ENCODE measurements at places on chromosomes 7 and 10. TPM values are rescaled to one million over a fixed set of nuclear protein-coding genes. Genes with fewer than 3 reads are reported as not detected.

- DNase-seq = no peak
These were observed 1.6 kb upstream of the GPRIN2 start for GRCh38 chr10:46558122-46558391.

- no peak for DNase-seq
These were observed 24.9 kb upstream of the PANK1 start for GRCh38 chr10:89669985-89670384.

DNA sequence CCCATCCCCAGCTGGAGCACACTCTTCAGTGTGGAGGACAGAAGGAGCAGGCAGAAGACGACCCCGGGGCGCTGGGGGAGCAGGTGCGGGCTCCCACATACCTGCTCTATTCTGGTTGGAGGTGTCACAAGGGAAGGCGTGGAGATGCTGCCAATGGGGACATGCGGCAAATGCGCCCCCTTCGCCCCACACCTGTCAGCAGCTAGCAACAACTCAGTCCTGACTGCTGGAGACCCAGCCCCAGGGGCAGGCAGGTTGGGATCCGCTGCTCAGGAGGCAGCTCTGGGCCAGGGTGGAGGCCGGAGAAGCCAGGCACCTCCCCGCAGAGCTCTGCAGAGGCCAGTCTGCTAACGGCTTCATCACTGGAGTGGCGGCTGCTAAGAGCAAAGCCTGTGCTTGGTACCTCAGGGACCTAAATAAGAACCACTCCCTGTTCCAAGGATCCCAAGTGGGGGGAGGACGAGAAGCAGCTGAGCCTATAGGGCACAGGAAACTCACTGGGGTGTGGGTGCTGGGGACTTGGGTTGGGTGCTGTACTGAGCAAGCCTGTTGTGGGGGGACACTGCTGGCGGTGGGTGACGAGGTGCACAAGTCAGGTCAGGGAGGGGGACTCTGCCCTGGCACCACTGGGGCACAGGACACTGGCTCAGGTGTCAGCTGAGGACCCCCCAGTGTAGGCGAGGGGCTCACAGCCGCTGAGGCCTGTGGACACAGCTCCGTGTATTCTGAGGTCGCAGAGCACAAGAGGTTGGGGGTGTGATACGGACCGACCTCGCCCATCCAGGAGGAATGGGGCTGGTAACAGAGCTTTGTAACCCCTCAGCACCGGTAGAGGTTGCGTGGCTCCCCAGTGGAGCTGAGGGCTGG is 19.2 kb upstream of the GPR146 start:
- DNase-seq = no peak

DNA sequence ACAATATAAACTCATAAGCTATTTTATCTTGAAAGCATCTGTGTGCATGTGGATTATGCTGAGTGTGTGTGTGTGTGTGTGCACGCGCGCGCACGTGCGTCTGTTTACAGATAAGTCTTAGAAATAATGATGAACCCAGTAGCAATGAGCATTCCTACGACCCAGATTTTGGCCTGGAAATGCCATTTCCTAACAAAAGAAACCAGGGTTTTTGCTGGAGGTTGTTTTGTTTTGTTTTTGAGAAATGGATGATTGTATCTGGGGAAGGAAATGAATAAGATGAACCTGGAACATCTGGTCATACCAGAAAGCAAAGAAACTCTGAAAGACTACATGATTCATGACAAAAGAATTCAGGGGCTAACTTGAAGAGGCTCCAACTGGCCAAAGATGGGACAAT is 22.1 kb upstream of the LMOD2 start:
- DNase-seq = no peak

DNA sequence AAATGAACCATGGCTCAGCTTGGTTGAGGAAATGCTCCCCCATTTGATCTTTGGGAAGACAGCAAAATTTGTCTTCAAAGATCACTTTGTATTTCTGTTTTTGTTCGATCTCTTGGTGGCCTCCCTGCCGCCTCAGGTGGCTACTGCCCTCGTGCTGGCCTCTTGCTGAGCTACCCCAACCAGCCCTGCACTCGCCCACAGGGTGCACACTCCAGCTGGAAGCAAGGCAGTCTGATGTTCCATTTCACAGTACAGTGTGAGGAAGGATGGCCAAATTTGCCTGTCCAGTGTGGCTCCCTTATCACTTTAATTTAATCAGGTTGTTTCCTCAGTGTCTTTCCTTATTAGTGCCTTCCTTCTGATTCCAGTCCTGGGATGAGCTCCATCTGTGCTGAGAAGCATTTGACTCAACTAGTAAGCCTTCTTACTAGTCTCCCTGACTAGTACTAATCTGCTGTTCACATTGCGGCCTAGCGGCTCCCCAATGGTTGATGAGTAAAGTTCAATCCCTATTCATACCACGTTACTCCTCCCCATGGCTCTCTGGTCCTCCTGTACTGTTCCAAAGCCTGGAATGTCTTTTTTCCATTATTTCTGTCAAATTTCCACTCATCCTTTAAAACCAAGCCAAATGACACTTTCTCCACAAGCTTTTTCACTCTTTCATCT is 8.2 kb downstream of the MYOF start:
- peak; percentile 54 for DNase-seq

DNA sequence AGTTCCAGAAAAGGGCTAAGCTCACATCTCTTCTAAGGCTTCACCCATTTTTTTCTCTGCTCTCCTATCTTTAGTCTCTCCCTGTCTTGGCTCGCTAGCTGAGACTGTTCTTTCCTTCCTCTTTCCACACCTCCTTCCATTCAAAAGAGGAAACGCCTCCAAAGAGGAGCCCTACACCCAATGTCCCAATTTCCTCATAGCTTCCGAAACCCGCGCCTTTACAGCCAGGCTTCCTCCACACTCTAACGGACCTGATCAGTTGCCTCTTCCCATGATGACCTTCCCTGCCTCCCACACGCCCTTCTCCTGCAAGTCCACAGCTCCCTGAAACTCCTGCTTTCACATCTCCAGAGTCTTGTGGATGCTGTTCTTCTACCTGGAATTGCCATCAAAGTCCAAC is 71.7 kb downstream of the COBL start:
- DNase-seq = no peak

- DNase-seq = no peak
These were observed 63.3 kb upstream of the VIPR2 start for GRCh38 chr7:159207951-159208350.

DNA sequence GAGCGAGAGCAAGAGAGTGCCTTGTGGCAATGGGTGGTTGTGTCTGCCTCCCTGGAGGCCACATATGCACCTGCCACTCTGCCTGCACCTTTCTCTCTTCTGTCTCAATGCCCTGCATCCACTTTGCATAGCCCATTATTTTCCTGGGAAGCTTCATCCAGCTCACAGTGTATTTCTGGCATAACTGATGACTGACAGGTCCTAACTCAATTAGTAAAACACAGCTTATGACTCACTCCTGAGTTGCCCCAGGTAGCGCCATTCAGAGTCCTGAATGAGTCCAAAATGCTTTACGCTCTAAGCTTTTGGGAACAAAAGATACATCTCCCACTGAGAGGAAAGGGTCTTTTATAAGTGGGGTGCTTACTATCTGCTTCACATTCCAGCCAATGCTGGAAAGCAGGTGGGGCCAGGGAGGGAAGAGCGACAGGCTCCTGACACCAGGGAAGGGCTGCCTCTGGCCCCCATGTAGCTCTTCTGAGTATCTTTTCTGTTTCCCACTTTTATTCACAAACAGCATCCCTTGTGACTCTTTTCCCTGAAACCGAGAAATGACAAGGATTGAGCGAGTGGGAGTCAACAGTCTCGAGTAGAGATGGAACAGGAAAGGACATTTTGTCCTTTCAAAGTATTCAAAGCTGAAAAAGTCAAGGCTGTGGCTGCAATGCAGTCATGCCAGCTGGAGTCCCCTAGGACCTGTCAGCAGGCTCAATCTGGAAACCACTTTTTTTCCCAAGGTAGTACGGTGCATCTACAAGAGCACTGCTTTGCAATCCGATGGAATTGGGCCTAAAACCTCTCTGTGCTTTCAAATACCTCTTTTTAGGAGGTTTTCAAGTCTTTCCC is 479.3 kb upstream of the PODXL start:
- DNase-seq = no peak

DNA sequence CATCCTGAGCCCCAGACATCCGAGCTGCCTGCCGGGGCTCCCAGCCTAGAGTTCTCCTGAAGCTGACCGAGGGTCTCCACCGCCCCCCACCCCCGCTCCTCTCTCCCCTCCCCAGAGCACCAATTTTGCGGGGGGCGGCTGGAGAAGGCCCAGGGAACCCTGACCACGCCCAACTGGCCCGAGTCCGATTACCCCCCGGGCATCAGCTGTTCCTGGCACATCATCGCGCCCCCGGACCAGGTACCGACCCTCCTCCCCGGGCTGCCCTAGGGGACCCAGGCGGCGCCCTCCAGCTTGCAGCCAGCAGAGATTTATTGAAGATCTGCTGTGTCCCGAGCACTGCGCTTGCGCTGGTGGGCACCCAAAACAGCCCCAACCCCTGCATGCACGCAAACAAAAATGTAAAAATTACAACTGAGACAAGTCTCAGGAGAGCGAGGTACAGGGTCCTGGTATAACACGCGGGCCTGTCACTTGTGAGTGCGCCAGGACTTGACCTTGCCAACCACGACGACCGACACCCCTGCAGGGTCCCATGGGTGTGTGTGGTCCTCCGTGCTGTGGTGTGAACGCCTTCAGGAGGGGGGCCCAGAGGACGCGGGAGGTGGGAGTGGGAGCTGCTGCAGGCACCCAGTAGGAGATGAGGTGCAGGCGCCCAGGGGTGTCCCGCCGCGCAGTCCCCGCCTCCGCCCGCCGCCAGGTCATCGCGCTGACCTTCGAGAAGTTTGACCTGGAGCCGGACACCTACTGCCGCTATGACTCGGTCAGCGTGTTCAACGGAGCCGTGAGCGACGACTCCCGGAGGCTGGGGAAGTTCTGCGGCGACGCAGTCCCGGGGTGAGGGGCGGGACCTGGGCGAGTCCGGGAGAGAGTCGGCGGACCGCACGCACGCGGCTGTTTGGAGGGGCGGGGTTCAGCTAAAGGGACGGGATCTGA is 3.1 kb downstream of the PCOLCE start:
- no peak for DNase-seq

GRCh38 chr7:122902751-122903495 is 16.7 kb upstream of the CADPS2 start:
- DNase-seq = no peak

DNA sequence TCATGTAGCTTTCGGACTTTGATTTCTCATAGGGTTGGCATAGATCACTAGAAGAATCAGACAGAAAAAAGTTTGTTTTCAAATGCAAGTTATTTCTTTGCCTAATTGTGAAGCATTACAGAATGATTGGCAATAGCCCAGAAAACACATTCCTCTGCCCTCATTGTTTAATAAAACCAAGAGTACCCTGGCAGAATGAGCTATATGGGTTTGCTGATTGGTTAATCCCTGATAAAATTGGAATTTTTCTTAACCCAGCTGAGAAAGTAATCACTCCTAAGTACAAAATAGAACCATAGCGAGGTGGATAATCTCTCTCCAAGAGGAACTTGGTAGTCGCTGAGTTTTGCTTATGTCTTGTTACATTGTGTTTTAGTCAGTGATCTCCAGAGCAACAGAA is 30.9 kb upstream of the CREB5 start:
- no peak for DNase-seq

DNA sequence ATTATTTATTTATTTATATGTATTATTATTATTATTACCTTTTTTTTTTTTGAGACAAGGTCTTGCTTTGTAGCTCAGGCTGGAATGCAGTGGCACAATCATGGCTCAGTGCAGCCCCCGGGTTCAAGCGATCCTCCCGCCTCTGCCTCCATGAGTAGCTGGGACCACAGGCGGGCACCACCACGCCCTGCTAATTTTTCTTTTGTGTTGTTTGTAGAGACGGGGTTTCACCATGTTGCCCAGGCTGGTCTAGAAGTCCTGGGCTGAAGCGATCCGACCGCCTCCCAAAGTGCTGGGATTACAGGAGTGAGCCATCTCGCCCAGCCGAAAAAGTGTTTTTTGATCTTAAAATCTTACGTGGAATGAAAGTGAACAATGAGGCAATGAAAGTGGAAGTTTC is 79.4 kb upstream of the C1GALT1 start:
- DNase-seq = no peak

- DNase-seq = no peak
These were observed 51.7 kb upstream of the IGFBP3 start for GRCh38 chr7:45972629-45973312.

- DNase-seq = no peak
These were observed 175.2 kb upstream of the ASAH2 start for GRCh38 chr10:50426485-50426884.

GRCh38 chr7:23696916-23697441 is 13.0 kb upstream of the STK31 start:
- DNase-seq = peak; percentile 13

DNA sequence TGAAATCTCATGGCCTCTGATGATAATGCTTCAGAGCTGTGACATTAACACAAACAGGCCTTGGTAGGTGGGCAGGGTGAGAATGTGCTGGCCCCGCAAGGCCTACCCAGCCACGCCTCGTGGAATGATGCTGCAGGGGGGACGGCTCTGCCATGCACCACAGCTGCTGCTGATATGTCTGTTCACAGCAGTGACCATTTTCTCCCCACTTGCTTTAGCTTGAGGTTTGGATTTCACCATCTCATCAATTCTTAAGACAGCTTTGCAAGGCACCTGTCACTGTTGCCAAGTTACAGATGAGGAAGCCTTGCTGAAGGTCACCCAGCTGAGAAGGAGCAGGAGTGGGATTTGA is 128.3 kb downstream of the PTPN20 start:
- DNase-seq = peak; percentile 53

DNA sequence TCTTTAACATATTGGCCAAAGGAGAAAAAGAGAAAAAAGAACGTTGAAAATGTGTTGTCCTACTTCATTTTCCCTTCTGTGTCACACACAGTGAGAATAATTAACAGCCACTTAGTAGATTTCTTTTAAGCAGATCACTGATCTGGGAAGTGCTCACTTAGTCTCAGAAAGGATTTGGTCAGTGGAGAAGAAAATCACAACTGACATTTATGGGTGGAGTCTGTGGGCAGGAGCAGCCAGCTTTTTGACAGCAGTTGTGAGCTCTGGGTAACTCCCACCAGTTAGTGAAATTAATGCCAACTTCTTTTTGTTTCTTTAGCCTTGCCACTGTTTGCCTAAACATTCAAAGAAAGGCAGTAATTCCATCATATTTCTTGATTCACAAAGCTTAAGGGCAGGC is 49.7 kb downstream of the CDK14 start:
- DNase-seq = no peak

DNA sequence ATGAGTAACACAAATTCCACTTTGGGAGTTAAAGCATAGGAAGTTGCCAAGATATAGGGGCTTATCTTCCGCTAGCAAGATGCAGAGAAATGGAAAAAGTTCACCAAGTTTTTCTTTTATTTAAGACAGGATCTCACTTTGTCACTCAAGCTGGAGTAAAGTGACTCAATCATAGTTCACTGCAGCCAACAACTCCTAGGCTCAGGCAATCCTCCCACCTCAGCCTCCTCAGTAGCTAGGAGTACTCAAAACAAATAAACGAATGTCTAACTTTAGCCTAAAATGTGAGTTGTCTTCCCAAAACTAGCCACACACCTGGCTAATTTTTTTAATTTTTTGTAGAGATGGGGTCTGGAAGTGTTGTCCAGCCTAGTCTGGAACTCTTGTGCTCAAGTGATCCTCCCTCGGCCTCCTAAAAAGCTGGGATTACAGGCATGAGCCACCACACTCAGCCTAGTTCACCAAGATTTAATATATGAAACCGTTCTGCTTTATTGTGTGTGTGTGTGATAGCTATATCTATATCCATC is 9.9 kb downstream of the VIM start:
- DNase-seq = peak; percentile 41

LIPK gene
- 0.57 TPM for polyA plus RNA-seq

OR2A12 gene
- polyA plus RNA-seq = not detected

DPP6 gene
- polyA plus RNA-seq = 4.7 TPM

CCM2 gene
- polyA plus RNA-seq = 46.3 TPM

C10orf90 gene
- polyA plus RNA-seq = 0.87 TPM

CYP3A7 gene
- 3.0 TPM for polyA plus RNA-seq

ADAMTS14 gene
- 24.3 TPM for polyA plus RNA-seq

ERVW-1 gene
- 0.72 TPM for polyA plus RNA-seq

CPED1 gene
- polyA plus RNA-seq = 7.4 TPM
